ENCODE measurements at places on chromosomes 3 and 15. TPM values are rescaled to one million over a fixed set of nuclear protein-coding genes. Genes with fewer than 3 reads are reported as not detected.

- no peaks in the 10 kb centered on the region for H3K36me3 ChIP-seq
- H3K27ac ChIP-seq = no peak overlapping the region
- H3K27me3 ChIP-seq = no peaks in the 10 kb centered on the region
- H3K4me1 ChIP-seq = no peaks in the 10 kb centered on the region
Measured at GRCh38 chr3:64674591-64675076, 13.2 kb downstream of the ADAMTS9 start.

GRCh38 chr3:94036909-94037507, 8.6 kb upstream of the STX19 start:
- no peaks in the 10 kb centered on the region for H3K4me1 ChIP-seq
- no peak overlapping the region for H3K4me3 ChIP-seq
- H3K27me3 ChIP-seq = no peaks in the 10 kb centered on the region
- H3K27ac ChIP-seq = no peak overlapping the region

GRCh38 chr3:51997935-51998596, 2.4 kb upstream of the RPL29 start:
- DNase-seq = no peak
- no peak overlapping the region for H3K4me3 ChIP-seq
- H3K27me3 ChIP-seq = no peaks in the 10 kb centered on the region
- peaks cover 26% of the 10 kb centered on the region for H3K4me1 ChIP-seq

GRCh38 chr3:167918686-167919085, 177.0 kb downstream of the GOLIM4 start:
- DNase-seq = no peak
- no peaks in the 10 kb centered on the region for H3K27me3 ChIP-seq
- H3K4me3 ChIP-seq = no peak overlapping the region

- H3K27me3 ChIP-seq = no peaks in the 10 kb centered on the region
- DNase-seq = no peak
- peaks cover 30% of the 10 kb centered on the region for H3K4me1 ChIP-seq
- peaks cover 45% of the 10 kb centered on the region for H3K36me3 ChIP-seq
- no peak overlapping the region for H3K4me3 ChIP-seq
Measured at GRCh38 chr15:72220687-72221086, 10.3 kb downstream of the PKM start.

- no peak overlapping the region for H3K4me3 ChIP-seq
- H3K27me3 ChIP-seq = no peaks in the 10 kb centered on the region
- no peaks in the 10 kb centered on the region for H3K4me1 ChIP-seq
- H3K27ac ChIP-seq = no peak overlapping the region
Measured at GRCh38 chr3:132289316-132289715, 27.9 kb upstream of the ACP3 start.

DNA sequence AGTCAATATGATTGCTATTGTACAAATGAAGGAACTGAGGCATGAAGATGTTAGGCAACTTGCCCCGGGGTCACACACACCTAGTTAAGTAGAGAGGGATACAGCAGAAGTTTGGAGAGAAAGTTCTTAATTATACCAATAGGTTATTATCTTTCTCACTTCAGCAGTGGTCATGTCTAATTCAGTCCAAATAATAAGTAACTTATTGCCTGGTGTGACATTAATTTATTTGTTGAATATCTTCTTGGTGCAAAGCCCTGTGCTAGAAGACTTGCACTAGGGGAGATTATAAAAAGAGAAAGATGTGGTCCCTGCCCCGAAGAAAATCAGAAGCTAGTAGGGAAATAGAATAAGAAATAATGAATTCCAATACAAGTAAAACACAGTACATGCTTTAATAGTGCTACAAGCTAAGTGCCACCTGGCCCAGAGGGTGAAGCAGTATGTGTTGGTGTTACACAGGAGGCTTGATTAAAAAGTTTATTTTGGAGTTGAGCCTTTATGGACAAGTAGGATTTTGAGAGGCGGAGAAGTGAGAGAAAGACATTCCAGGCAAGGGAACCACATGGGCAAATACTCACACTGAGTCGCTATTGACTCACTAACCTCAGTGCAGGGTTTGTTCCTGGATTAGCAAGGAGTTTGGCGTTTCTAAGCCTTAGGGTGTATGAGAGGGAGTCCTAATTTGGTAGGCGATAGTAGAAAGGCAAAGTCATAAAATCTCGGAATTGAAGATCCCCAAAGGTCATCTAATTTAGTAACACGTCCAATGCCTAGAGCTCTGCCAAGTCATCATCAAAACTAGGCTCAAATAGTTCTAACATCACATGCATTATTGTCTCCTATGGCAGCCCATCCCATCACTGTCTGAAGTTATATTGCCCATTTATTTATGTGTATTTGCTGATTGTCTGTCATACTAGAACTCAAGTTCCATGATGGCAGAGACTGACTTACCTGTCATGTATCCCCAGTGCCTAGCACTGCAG, 19.2 kb upstream of the GSK3B start:
- H3K27me3 ChIP-seq = no peaks in the 10 kb centered on the region
- H3K4me3 ChIP-seq = no peak overlapping the region
- no peak overlapping the region for H3K27ac ChIP-seq
- DNase-seq = no peak
- no peaks in the 10 kb centered on the region for H3K36me3 ChIP-seq

- H3K4me1 ChIP-seq = peaks cover 1% of the 10 kb centered on the region
- H3K27ac ChIP-seq = no peak overlapping the region
- H3K36me3 ChIP-seq = no peaks in the 10 kb centered on the region
- no peak overlapping the region for H3K4me3 ChIP-seq
Measured at GRCh38 chr3:15822281-15822680, 24.5 kb upstream of the ANKRD28 start.

GRCh38 chr15:35980719-35981118, 434.8 kb upstream of the DPH6 start:
- no peak overlapping the region for H3K4me3 ChIP-seq
- H3K27ac ChIP-seq = no peak overlapping the region
- no peak for DNase-seq

LHFPL4 gene
- total RNA-seq = not detected

LPP gene
- total RNA-seq = 18.0 TPM

C3orf18 gene
- 13.0 TPM for total RNA-seq

C2CD4B gene
- total RNA-seq = not detected

KATNBL1 gene
- 42.2 TPM for total RNA-seq

SNTN gene
- total RNA-seq = not detected

TP63 gene
- total RNA-seq = 0.31 TPM
